ENCODE measurements at places on chromosomes 12 and 14.
A peak's percentile ranks its signal among the peaks of the same experiment; 100 is the strongest.

GRCh38 chr12:106204312-106204711 is 43.5 kb downstream of the CKAP4 start:
- no peak for DNase-seq

- peak; percentile 28 for DNase-seq
Observed at GRCh38 chr12:13278249-13278787, 81.8 kb downstream of the EMP1 start.

DNA sequence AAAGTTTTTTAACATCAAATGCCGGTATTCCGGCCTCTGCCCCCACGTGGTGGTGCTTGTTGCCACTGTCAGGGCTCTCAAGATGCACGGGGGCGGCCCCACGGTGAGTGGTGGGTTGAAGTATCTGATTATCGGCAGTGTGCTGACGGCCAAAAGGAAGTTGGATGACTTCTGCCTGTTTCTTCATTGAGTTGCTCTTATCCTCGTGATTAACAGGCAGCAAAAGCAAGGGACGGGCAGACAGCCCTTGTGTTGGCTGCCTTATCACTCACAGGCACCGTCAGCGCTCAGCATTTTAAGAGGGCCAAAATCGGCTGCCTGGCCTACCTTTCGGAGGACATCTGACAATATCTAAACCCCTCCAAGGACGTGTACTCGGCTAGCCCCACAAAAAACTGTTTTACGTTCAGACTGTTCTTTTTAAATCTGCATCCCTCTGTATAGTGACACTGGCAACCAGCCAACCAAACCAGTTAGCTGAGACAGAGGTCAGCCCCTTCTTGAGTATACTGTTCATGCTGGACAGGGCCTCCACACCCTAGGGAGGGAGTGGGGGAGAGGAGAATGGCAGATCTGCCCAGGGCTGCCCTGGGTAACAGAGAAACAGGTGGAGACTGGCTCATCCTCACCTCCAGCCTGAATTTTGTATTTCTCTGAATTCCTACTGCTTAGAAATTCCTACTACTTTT is 22.9 kb upstream of the AKAP5 start:
- DNase-seq: no peak

GRCh38 chr12:23002381-23002780 is 377.4 kb downstream of the ETNK1 start:
- no peak for DNase-seq

GRCh38 chr12:5870183-5870582 is 74.9 kb downstream of the ANO2 start:
- DNase-seq: no peak

DNA sequence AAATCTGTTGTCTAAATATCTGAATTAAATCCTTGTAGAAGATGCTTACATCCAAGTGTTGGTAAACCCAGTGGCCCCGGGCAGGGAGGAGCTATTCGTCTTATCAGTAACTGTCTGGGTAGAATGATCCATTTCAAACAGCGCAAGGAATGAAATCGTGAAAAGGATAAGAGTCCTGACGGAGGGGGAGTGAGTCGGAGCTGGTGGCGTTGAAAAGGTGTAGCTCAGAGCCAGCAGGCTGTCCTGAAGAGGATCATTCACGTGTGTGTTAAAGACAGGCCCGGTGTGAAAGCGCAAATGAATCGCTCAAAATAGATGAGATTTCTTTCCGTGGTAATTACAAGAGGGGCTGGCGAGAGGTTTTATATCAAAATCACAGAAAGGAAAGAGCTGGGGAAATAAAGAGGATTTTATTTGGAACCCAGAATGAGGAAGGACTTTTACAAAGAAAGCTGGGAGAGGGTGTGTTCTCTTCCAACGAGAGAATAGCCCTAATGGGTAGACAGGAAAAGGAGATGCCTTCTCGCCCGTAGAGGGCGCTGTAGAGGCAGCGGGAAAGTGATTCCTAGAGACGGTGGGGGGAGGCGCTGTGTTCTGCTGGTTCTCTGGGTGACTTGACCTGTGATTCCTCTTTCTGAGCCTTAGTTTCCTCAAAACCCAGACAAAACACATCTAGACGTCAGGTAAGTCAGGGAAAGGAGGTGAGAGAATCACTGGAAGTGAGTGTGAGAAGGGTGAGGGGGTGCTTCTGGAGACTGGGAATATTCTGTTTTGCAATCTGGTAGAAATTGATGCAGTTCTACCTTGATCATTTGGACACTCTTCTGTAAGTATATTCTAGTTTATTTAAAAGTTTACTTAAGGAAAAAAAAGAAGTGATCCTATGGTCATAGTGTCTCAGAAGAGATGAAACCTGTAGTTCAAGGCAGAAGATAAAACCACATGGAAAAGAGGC is 39.3 kb downstream of the SRRM4 start:
- no peak for DNase-seq

- no peak for DNase-seq
Observed at GRCh38 chr12:27462851-27463250, 16.3 kb downstream of the SMCO2 start.

GRCh38 chr12:97960225-97960624 is 497.6 kb downstream of the RMST start:
- DNase-seq: no peak

DNA sequence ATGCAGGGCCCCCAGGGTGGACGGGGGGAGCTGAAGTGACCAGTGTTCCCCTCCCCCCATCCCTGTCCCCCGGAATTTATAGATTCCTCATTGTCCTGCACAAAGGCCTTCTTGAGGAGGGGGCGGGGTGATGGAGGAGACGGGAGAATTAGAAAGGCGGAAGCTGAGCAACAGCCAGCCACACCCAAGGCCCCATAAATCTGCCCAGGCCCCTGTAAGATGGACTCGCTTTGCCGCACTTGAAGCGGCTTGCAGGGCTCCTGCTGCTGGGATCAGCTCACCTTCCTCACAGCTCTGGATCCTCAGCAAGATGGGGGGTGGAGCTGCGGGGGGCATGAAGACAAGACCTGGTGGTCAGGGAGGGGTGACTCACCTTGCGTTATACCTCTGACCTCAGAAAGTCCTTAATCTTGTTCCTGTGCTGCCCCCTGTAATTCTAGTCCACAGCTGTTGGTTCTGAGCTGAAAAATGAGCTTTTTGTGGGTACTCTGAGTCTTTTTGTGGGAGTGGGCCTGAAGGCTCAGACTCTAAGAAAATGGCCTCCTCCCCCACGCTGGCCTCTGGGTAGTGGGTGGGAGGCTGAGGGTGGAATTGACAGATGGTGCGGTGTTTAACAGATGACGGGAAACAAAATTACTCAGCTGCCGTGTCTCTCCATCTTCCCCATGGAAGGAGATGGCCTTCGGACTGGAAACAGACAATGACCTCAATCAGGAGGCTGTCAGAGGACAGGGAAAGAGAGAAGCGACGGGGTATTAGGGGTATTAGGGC is 15.8 kb upstream of the ANKRD33 start:
- no peak for DNase-seq

DNA sequence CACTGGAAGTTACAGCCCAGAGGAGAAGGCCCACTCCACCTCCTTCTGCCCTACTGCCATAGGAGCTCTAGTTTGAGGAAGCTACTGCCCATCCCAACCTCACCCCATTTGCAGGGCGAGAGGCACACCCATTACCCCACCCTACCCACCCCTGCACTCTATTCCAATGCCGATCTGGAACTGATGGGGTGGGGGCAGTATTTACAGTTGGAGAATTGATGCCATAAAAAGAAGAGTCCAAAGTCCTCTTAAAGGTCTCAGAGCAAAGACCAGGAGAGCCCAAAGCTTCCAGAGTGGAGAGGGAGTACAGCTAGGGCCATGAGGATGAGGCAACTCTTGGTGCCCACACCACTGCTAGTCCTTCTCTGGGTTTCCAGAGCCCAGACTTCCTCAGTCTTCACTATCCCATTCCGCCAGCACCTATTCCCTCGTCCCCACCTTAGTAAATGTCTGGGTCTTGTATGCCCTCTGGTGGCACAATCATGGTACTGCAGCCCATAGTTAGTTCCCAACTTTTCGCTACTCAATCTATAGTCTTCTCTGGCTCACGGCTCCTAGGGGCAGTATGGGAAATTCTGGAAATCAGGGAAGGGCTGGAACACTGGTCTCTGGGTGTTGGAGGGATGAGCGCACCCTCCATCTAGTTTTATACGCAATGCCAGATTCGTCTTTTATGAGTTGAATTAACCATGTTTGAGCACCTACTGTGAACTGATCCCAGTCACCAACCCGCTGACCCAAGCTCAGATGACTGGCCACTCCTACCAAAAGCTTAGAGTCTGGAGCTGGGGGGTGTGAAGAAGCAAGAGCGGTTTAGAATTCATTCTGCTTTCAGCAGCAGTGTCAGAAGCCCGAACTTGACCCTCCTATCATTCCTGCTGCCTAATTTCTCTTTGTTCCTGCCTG is 6.9 kb upstream of the ADCY6 start:
- DNase-seq: peak; percentile 18

GRCh38 chr12:29232086-29232485 is 83.0 kb downstream of the FAR2 start:
- no peak for DNase-seq

DNA sequence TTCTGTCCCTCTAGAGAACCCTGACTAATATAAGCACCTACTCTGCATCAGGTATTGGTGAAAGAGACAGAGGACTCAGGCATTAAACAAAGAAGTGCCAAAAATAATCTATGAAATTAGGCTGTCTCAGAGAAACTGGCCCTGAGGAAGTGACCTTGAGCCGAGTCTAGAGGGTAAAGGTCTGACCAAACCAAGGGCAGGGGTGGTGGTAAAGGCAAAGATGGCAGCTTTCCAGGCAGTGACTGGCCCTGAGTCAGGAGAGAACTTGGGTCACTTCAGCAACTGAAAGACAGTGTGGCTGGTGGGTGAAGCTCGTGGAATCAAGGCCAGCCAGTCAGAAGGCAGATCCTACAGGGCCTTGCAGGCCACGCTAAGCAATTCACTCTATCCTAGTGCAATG is 30.6 kb downstream of the CDKL1 start:
- no peak for DNase-seq

- no peak for DNase-seq
Observed at GRCh38 chr14:102931580-102932285, 9.3 kb downstream of the AMN start.

DNA sequence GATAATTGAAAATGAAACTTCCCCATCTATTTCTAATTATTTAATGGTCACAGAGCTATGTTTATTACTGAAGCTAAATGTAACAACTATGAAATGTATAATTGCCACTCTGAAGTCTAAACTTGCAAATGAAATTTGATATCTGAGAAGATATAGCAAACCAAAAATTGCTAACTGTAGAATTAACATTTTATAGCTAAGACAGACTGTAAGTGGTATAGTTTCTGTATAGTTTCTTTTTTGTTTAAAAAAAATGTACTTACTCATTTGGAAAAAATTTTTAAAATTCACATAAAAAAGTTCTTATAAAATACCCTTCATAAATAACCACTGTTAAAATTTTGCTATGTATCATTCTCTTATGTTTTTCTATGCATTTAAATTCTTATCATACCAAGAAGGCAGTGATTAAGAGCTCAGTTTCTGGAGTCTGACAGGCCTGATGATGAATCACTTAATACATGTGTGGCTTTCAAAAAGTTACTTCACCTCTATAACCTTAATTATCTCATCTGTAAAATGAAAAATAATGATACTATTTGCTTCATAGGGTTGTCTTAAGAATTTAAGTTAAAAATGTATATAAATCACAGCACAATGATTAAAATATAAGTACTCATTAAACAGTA is 214.7 kb upstream of the GARIN2 start:
- no peak for DNase-seq

GRCh38 chr12:109273354-109273753 is 35.7 kb downstream of the FOXN4 start:
- DNase-seq: no peak

GRCh38 chr12:12194206-12194605 is 72.6 kb downstream of the LRP6 start:
- no peak for DNase-seq

GRCh38 chr14:101110729-101111619 is 207.5 kb upstream of the RTL1 start:
- DNase-seq: no peak

- no peak for DNase-seq
Observed at GRCh38 chr12:93979189-93979588, 169.2 kb upstream of the PLXNC1 start.

DNA sequence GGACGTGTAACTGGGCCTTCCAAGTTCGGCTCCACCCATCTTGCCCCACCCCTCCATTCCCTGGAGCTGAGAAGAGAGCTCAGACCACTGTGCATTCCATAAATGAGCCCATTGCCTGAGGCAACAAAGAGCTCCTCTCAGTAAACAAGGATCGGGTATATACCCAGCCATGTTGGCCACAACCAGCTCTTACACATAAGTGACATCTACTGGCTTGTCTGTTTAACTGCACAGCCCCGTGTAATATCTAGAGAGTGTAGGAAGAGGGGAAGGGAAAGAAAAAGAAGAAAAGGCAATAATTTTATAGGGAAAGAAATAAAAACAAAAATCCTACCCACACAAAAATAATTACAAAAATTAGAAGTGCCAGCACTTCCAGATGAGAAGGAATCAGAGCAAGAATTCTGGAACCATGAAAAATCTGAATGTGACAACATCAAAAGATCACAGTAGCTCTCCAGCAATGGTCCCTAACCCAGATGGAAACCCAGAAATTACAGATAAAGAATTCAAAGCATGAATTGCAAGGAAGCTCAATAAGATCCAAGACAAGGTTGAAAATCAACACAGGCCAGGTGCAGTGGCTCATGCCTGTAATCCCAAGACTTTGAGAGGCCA is 308.1 kb downstream of the RPAP3 start:
- DNase-seq: no peak

DNA sequence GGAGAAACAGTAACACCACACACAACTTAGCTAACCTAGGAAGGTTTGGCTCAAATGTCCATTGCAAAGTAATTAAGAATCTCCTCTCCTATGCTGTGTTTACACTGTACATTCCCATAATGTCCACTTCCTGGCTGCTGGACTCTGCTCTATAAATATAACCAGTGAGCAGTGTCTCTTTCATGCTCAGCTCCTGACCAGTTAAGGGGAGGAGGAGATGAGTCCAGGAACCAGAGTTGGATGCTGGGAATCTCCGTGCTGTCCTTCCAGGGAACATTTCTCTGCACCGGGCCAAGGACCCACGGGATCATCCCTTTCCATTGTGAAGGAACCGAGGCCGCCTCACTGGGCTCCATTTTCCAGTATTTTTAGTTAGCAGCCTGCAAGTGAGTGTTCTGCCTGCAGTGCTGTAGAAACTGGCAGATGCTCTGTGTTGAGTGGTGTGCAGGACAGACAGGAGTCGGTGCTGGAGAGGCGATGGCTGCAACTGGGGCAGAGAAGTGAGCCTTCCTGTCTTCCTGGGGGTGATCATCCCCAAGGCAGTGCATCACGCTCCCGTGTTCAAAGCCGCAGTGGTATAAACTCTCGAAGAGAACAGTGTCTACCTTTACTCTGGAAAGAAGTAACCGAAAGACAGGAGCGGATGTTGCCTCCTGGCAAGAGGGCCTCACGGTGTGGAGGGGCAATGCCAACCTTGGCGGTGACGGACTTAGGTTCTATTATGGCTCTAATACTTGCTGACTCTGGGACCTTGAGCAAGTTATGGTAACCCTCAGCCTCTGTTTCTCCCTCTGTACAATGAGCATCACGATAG is 195.5 kb downstream of the CACNA1C start:
- no peak for DNase-seq

DNA sequence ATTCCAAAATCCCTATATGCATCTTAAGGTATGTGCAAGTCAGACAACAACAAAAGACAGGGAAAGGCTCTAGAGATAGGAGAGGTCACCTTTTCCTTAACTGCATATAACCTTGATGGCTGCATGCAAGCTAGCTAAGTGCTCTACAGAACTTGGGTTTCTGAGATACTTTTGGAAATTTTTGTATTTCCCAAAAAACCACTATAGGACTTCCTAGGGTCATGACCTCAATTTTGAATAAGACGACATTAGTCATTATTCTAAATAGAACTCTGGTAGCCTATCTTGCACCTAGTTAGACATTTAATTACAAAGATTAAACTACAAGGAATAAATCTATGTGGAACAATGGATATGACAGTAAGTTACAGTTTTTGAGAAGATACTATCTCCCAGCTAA is 309.3 kb downstream of the BCAT1 start:
- DNase-seq: no peak
